ENCODE measurements at places on chromosomes 6 and 20.

GRCh38 chr20:53387983-53388675 is 205.5 kb downstream of the ZNF217 start:
- no peak for DNase-seq

DNA sequence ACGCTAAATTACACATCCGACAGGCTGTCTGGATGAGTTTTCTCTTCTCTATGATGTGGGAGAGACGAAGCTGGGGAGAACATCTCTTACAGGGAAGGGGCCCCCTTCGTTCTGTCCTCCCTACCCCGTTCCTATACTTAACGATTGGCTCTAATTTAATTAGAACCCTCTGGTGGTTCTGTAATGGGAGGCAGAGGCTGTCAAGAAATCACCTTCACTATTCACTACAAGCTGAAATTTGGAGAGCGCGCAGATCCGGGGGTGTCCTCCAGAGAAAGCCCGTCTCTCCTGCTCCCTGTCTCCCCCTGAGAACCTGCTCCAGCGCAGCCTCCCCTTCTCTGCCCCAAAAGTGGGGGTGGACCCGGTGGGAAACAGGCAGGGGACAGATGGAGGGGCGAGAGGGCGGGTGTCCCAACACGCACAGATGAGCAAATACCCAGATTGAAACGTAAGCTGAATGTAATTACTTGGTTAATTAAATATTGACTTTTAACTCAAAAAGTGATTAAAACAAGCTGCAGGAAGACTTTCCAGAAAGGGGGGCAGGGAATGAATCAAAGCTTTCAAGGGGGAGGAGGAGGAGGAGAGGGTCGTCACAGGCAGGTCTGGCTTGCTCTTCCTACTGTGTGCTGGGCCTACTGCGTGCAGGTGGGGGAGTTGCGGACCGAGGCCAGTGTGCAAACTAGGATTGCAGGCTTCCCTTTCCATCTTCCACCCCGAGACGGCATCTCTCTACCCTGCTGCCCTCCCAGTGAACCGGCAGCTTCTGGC is 1.3 kb downstream of the SULF2 start:
- no peak for DNase-seq

DNA sequence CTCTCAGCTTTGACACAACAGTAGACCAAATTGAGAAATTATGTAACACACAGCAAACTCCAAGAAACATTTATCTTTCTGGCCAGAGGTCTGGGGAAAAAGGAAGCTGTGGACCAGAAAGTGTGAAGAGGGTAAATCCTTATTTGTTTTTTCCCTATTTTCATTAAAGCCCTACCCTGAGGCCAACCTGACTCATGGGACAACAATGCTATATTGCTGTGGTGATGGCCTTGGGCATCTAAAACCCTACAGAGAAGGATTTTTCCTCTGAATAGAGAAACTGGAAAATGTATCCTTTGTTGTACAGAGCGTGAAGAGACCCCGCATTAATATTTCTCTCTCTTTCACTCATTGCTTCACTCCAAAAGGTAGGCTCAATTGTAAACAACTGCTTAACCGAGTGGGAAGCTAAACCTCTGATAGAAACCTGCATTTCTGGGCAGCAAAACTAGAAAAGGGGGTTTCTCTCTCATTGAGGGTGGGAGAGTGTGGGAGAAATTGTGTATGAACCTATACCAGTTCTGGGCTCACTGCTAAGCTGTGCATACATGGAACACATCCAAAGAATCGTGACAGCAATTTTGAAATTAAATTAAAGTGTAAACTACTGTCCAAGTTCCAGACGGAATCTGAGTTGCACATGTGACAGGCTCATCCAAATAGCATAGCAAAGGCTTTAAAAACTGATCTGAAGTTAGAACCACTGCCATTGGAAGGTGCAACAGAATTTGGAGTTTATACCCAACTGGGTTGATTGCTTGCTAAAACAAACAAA is 175.5 kb downstream of the CLVS2 start:
- peak; percentile 8 for DNase-seq

GRCh38 chr6:17714177-17714576 is 7.5 kb upstream of the NUP153 start:
- DNase-seq, result peak; percentile 24

DNA sequence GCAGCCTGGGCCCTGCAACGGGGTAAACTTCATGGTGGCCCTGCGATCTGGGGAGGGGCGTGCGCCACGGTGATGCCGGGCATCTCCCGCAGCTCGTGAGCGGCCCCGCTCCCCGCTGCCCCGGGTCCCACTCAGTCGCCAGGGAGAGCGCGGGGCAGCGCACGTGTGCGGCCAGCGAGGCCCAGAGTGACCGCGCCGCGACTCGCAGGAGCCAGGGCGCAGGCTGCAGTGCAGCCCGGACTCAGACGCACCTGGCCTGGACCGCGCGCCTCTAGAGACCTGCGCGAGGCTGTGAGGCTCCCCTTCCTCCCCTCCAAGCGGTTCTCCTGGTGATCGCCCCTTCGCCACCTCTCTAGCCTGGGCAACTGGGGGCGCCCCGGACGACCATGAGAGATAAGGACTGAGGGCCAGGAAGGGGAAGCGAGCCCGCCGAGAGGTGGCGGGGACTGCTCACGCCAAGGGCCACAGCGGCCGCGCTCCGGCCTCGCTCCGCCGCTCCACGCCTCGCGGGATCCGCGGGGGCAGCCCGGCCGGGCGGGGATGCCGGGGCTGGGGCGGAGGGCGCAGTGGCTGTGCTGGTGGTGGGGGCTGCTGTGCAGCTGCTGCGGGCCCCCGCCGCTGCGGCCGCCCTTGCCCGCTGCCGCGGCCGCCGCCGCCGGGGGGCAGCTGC is 652 bp downstream of the BMP6 start:
- DNase-seq, result peak; percentile 23

DNA sequence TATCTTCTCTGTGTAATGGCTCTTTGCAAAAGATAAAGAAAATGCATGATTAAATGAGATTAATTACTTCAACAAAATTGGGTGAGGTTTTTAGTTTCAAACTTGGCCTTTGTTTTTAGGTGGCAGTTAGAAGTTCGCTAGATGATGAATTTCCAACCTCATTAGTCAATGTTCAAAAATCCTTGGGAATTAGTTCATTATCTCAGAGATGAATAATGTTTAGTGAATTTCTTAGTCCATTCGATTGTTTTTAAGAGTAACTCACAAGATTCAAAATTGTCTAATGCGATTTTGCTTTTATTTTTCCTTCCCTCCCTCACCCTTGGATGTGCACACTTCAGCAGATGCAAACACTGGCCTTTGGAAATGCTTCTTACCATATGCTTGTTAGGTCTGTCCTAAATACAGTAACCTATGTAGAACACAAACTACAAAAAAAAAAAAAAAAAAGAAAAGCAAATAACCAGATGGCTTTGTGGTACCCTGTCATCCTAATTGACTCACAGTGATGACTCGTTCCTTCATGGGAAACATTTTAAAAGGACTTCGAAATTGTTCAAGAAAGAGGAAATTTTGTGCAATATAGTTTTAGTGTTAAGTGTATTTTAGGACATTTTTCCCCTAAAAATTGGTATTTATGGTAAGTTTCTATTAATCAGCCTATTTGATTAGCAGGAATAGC is 66.7 kb downstream of the FAM229B start:
- peak; percentile 65 for DNase-seq

DNA sequence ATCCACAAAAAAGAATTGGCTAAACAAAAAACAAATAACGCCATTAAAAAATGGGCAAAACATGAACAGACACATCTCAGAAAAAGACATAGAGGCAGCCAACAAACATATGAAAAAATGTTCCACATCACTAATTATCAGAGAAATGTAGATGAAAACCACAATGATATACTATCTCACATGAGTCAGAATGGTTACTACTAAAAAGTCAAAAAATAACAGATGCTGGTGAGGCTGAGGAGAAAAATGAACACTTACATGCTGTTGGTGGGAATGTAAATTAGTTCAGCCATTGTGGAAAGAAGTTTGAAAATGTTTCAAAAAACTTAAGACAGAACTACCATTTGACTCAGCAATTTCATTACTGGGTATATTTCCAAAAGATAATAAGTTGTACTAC is 430.1 kb upstream of the JAG1 start:
- DNase-seq, result no peak

DNA sequence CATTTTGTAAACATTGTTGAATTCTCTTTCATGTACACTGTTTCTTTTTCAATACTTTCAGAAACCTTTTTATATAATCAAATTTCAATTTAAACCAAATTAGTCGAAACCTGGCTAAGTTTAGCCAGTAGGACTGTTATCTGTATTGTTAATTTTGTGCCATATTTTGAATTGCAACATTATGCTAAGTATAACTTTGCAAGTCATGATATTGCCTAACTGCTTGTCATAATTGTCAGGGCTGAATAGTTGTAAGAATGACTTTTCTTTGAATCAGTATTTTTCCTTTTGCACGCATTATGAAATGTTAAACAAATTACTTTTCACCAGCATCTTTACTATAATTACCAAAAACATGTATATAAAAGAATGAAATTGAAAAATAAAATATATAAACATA is 82.7 kb downstream of the SAMD3 start:
- peak; percentile 37 for DNase-seq

DNA sequence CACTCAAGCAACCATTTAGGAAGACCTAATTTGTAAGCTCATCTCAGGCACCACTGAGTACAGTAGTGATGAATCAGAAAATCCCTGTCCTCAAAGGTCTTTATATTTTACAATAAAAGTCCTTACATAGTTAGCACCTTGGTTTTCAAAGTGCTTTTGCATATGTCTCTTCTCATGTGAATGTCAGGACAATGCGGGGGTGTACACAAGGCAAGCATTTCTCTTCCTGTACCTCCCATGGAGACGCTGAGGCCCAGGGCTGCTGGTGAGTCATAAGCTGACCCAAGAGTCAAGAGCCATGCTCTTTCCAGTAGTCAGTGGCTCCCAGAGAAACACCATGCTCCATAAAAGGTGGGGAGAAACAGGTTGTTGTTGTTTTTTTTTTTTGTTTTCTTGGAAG is 174.0 kb downstream of the GJA10 start:
- peak; percentile 68 for DNase-seq

GRCh38 chr20:38304845-38305447 is 990 bp downstream of the BPI start:
- peak; percentile 55 for DNase-seq

GRCh38 chr6:28648878-28649375 is 123.2 kb downstream of the GPX5 start:
- DNase-seq, result no peak

DNA sequence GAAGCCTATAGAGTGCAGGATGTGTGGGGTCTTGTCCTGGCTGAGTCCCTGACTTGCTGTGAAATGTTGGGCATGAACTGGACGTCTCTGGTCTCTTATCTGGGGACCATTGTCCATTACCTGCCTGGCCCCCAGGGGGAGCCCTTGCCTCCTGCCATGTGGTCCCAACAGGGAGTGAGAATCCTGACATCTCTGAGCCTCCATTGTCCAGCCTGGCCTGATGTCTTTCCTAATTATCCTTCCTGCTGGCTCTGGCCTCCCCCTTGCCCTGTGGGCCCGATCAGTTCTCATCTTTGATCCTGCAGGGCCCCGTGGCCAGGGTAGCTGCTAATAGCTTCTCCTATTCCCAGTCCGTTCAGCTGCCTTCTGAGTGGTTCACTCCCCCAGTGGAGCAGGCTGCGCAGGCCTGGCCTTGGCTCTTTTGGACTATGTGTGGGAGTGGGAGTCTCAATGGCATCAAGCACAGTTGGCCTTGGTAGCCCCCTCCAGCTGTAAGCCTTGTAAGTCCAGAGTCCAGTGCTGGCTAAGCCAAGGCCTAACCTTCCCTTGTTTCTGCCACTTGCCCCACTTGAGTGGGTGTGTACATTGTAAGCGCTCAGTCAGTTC is 77.9 kb upstream of the RALY start:
- DNase-seq, result peak; percentile 43

DNA sequence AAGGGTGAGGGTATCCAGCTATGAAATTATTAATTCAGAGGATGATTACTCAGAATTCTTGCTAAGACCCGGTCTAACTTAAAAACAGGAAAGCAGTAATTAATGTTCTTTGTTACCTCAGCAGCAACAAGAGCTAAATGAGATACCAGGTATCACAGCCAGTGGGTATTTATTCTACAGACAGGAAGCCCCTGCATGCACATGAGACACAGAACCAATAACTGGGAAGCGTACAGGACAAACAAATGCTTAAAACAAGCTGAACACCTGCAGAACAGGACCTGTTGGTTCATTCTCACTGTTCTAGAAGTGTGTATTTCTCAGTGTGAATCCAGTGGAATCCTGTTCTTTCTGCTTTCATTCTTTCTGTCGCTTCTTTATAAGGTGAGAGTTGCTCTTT is 30.9 kb downstream of the SCML4 start:
- DNase-seq, result no peak

- no peak for DNase-seq
Measured at GRCh38 chr6:16413399-16413798, 175.0 kb downstream of the GMPR start.

- peak; percentile 47 for DNase-seq
Measured at GRCh38 chr20:52959125-52959524, 13.0 kb upstream of the TSHZ2 start.

DNA sequence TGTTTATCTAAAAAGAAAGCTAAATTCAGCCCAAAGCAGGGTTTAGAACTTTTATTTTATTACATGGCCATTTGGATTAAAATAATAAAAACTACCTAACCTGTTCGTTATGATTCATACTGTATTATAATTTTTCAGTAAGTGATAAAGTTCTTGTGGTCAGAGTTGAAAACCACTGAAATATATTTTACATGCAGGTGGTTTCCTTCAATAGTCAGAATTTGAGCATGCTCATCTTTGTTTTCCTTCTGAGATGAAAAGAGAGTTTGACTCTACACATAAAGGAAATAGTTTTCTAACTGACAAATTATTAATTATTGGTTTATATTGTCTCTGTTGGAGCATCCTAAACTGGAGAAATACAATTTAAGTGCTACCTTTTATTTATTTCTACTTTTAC is 114.0 kb upstream of the FKBP1C start:
- no peak for DNase-seq

DNA sequence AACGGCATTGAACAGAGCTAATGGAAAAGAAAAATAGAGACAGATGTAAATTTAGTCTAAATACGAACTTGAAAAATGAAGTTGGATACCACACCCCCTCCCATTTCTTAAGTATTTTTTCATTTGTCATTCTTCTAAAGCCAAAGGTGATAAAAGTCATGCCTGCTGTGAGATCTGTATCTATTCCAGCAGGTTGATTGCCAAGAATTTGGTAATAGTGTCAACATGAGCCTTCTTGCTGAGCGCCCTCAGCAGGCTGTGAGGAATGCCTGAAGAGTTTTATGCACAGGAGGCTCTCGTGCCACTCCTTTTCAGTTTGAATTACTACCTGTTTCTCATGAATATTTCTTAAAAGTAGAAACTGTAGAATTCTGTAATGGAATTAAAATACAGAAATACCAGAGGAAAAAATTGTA is 165.4 kb downstream of the QKI start:
- peak; percentile 35 for DNase-seq

- DNase-seq, result no peak
Measured at GRCh38 chr20:49595811-49596561, 28.0 kb upstream of the PTGIS start.
